Progenitor cell of endocrine pancreas (in vitro differentiated cells): ENCODE measurements at places on chromosomes 3 and 15. TPM values are rescaled to one million over a fixed set of nuclear protein-coding genes. Genes with fewer than 3 reads are reported as not detected.

- no peaks in the 10 kb centered on the region for H3K27me3 ChIP-seq
- peak overlapping the region; percentile 96 for H3K27ac ChIP-seq
- no peak for DNase-seq
- peaks cover 38% of the 10 kb centered on the region for H3K4me1 ChIP-seq
- H3K4me3 ChIP-seq: peak overlapping the region; percentile 97
Measured at GRCh38 chr3:98733053-98733811, 29.9 kb upstream of the ST3GAL6 start.

GRCh38 chr3:63477494-63478129 is 174.9 kb upstream of the SNTN start:
- no peak overlapping the region for H3K4me3 ChIP-seq
- no peak for DNase-seq
- H3K27ac ChIP-seq: no peak overlapping the region
- no peaks in the 10 kb centered on the region for H3K27me3 ChIP-seq

- H3K36me3 ChIP-seq: no peaks in the 10 kb centered on the region
- no peak for DNase-seq
- H3K4me1 ChIP-seq: peaks cover 12% of the 10 kb centered on the region
- H3K27ac ChIP-seq: no peak overlapping the region
Measured at GRCh38 chr15:100732211-100733055, 130.0 kb downstream of the ASB7 start.

DNA sequence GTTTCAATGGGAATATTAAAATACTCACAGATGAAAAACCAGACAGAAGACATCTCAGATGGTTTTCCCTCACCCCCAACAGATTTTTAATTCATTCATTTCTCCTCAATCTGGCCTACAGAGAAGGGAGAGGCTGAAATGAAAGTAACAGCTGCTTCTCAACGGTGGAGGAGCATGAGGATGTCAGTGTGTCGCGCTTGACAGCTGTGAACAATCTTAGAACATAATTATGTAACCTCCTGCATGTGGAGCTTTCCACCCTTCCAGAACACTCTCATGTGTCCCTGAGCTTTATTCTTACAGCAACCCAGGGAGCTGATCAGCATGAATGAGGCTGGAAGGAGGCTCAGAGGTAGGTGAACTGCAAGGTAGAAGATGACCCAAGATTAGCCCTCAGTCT is 52.7 kb downstream of the MB21D2 start:
- peaks cover 2% of the 10 kb centered on the region for H3K4me1 ChIP-seq
- H3K36me3 ChIP-seq: peaks cover 6% of the 10 kb centered on the region
- no peaks in the 10 kb centered on the region for H3K27me3 ChIP-seq
- no peak overlapping the region for H3K4me3 ChIP-seq
- DNase-seq: no peak

DNA sequence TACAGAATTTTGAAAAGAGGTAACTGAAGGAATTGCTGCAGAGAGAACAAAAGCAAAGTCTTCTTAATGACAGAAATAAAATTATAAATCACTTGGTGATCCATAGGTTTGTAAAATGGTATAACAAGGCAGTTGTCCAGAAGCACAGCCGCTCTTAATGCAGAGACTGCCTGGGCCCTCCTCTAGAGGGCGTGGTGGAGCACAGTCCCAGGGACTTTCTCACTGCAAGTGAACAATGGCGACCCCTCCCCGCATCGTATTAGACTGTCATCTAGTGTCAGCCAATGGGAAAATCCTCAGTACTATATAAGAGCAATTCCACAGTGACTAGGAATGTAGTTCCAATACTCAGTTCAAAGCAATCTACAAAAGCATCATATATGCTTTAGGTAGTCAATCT is 26.4 kb upstream of the ZBED2 start:
- no peaks in the 10 kb centered on the region for H3K36me3 ChIP-seq
- no peaks in the 10 kb centered on the region for H3K27me3 ChIP-seq

DNA sequence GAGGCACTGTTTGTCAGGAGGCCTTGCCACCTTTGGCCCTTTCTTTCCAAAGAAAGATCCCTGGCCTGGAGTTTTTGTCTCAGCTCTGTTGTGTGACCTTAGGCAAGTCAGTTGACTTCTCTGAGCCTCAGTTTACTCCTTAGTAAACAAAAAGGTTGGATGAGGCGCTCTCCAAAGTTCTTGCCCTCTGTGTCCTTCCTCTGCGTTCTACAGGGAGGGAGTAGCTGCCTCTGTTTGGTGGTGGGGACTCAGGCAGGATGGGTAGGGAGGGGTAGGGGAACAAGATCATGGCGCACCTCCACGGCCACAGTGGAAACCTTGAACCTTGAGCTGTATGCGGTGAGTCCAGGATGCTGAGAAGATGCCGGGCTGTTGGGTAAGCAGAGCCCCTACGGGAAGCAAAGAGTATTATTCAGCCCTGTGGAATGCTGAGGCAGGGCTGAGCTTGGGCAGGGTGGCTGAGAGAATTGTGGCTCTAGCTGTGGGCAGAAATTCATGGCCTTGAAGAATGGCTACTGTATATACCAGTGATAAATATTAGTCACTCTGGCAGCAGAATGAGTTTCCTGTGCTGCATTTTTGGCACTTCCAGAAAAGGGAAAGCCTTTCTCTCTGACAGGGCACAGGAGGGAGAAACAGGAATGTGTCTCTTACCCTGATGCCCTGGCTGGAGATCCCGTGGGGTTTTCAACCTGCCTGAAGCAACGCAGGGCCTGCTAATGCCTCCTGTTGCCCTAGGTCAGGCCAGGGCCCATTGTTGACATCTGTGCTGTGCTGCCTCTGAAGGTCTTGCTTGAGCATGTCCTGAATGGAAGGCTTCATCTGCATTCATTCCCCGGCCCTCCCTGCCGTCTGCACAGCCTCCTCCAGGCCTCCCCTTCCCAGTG is 39.9 kb downstream of the SMAD3 start:
- H3K4me1 ChIP-seq: peaks cover 32% of the 10 kb centered on the region
- peak overlapping the region; percentile 18 for H3K27ac ChIP-seq
- no peak for DNase-seq

DNA sequence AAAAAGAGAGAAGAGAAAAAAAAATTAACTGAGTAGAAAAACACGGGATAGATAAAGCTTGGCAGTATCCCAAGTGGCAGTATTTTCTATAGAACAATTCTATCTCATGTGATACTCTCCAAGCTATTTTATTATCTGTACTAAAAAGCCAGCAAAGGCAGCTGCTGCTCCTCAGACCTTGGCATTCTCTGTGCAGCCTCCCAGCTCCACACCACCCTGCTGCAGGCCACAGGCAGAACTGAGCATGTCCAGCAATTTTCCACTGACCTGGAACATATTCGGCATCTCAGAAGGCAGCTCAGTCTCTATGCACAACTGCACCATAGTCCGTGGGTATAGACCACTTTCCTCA is 1161.4 kb downstream of the IGSF11 start:
- no peak for DNase-seq
- peaks cover 19% of the 10 kb centered on the region for H3K4me1 ChIP-seq
- no peaks in the 10 kb centered on the region for H3K27me3 ChIP-seq
- no peak overlapping the region for H3K4me3 ChIP-seq
- peaks cover 2% of the 10 kb centered on the region for H3K36me3 ChIP-seq
- H3K27ac ChIP-seq: no peak overlapping the region

Gene SEMA5B
- 4.2 and 5.9 TPM in 2 replicates for total RNA-seq

Gene CADM2
- 4.4 and 5.8 TPM in 2 replicates for total RNA-seq
